Stimulated activated CD4-positive, alpha-beta T cell treated with anti-CD3 and anti-CD28 coated beads, Interleukin-15, amount 100 ng/mL, for 1 hour (primary cell): ENCODE measurements at places on chromosomes 12 and 14.
A peak's percentile ranks its signal among the peaks of the same experiment; 100 is the strongest.

GRCh38 chr12:59193476-59194050 is 273.3 kb upstream of the LRIG3 start:
- no peak for DNase-seq

GRCh38 chr14:75561013-75561432 is 17.4 kb upstream of the FLVCR2 start:
- no peak for DNase-seq

DNA sequence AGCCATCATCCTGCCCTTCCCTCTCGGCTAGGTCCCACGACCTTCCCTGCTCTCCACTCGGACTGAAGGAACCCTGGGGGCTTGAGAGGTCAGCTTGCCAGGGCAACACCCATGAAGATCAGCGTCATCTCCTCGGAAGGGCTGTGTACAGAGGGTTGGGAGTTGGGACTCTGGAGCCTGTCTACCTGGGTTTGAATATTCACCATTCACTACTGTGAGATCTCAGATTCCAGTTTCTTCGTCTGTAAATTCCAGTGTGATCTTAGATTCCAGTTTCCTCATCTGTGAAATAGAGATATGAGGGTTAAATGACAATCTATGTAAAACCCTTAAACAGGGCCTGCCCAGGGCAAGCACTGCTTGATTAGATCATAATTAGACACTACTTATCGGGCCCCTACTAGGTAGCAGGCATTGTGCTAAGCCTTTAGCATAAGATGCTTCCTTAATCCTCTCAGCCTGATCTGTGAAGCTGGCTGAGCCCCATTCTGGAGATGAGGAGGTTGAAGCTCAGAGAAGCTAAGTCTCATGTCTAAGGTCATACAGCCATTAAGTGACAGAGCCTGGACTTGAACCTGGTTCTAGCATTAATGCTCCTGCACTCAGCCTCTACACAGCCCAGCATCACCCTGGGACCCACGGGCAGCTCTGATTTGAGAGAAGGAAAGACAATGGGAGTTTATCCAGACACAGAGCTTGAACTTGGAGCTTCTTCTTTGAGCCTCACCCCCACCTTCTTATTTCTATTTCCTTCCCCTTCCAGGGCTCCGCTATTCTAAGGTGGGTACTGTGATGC is 612 bp upstream of the ZDHHC22 start:
- no peak for DNase-seq

DNA sequence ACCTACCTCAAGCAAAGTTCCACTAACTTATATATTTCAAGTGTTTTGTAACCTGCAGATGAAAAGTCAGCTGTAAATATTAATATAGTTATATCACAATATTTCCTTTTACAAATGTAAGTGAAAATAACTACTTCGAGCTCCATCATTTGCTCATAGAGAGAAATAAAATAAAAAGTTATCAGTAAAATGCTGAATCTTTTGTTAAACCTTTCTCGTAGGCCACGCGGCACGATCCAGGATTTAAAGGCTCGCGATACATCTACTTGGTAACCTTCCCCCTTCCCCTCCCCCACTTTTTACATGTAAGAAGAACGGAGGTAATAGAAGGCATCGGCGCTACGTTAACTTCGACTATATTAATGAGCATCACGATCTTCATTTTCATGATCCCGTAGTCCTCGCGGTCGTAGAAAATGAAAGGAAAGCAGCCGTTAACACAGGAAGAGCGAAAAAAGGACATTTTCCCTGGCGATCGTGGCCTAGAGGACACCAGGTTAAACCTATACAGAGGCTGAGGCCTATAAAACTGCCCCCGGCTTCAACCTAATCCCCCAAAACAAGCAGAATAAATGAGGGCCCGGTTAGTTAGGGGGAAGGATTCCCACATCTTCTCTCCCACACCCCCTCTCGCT is 508 bp downstream of the HNRNPC start:
- DNase-seq: no peak

DNA sequence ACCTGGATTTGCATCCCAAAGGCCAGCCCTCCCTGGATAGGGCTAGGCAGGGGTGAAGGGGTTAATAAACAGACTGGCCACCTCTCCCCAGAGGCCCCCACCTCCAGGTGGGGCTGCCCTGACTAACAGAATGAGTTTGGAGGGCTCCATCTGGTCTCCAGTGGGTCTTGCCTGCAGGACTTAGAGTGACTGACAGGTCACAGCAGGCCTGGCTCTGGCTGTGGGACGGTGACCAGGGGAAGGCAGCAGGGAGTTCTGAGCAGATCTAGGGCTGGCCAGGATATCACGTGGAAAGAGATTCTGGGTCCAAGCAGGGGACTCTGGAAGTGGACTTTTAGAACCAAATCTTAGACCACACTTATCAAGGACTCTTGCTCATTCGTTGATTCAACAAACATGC is 40.9 kb upstream of the LHX5 start:
- DNase-seq: no peak

GRCh38 chr14:65412856-65413738 is 567 bp downstream of the FUT8 start:
- DNase-seq: peak; percentile 4

- DNase-seq: no peak
Measured at GRCh38 chr12:94297876-94298505, 149.6 kb downstream of the PLXNC1 start.

DNA sequence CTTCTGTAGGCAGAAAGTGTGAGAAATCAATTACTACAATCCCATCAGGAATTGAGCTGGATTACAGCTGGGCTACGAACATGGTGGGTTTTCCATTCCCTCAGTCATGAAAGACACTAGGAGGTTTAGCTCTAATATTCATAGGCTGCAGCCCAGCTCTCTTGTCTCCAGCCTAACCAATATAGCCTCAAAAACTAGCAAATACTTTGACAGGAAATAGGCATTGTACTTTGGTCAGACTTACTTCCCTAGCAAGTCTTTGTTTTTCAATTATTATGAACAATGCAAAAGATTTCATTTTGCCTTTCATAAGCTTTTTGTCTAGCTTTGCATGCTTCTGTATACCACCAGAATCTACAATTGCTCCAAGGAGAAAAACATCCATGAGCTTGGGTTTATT is 296.2 kb downstream of the GPHN start:
- no peak for DNase-seq

- no peak for DNase-seq
Measured at GRCh38 chr14:106551265-106551664, 1024.9 kb downstream of the TMEM121 start.

- DNase-seq: peak; percentile 35
Measured at GRCh38 chr14:74882103-74882920, 596 bp downstream of the DLST start.

GRCh38 chr14:67486890-67487289 is 1.6 kb downstream of the TMEM229B start:
- DNase-seq: no peak

DNA sequence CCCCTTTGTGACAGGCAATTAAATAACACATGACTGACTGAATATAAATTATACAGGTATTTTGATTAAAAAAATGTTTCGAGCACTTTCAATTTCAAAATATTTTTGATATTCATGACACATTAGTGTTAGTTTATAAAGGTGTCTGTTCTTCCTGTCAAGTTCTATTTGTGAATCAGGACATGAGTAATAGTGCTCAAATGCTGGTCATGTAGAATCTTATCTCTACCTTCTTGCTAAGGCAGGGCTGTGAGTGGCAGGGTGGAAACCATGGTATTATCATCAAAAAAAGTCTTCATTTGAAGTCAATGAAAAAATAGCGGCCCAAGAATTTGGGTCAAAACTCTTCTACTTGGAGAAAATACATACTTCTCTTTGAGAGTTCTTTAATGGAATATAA is 250.2 kb downstream of the DACT1 start:
- no peak for DNase-seq

- DNase-seq: no peak
Measured at GRCh38 chr14:82621881-82622450, 1088.3 kb upstream of the SEL1L start.

DNA sequence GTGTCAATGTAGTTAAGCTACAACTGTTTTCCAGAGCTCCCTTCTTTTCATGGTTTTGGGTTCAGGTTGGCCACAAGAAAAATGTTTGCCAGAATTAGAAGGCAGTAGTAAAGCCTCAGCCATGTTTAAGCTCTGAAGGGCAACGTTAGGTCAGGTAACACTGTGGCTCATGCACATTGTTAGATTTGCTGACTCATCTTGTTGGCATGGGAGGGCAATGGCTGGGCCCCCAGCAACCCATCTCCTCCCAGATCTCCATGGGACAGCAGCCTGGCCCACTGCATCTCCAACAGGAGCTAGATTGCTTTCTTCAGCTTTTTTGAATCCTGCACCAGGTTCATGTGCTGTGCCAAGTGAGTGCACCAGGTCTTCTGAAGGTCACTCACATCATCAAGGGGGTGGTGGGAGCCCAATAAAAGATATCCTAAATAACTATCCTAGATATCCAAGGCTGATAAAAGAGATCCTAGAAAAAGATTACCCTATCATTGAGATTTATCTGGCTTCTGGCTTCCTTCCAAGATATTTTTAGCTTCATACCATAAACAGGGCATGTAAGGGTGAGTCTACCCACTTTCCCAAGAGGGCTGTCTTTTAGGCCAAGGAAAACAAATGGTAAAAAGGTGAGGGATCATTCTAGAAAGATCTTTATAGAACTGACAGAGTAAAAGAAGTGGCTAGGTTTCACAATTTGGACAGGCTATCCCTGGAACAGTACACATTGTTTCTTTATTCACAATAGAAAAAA is 28.9 kb downstream of the PTGER2 start:
- DNase-seq: no peak

- no peak for DNase-seq
Measured at GRCh38 chr12:16610743-16611142, 4.8 kb upstream of the LMO3 start.

- no peak for DNase-seq
Measured at GRCh38 chr12:127962303-127962702, 304.7 kb upstream of the TMEM132C start.

DNA sequence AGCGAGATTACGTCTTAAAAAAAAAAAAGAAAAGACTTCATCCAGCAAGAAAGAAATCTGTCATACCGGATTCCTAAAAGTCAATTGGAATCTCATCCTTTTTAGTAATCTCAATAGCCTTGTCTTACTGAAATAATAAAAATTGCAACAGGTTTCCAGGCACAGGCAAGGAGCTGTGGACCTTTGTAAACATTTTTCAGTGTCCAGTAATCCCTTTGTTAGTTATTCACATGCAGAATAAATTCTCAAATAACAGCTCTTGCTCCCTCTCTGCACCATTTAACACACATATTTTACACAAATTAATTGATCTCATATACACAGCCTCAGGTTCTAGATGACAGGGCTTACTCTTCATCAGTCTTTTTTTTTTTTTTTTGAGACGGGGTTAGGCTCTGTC is 22.0 kb upstream of the CALM1 start:
- no peak for DNase-seq

DNA sequence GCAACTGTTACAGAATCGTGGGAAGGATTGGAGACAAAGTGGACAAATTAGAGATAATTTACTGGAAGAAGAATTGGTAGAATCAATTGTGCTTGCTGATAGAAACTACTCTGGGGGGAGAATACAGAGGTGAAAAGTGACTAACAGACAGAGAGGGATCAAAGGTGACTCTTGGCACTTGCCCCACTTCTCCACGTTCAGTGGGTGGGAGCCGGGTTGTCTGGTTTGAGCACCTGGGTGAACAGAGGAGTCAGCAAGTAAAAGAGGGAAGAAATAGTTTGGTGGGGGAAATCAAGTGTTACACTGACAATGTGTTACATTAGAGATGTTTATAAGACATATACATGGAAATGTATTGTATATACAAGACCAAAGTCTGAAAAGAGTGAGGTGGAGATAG is 69.1 kb downstream of the PPP2R5E start:
- no peak for DNase-seq

DNA sequence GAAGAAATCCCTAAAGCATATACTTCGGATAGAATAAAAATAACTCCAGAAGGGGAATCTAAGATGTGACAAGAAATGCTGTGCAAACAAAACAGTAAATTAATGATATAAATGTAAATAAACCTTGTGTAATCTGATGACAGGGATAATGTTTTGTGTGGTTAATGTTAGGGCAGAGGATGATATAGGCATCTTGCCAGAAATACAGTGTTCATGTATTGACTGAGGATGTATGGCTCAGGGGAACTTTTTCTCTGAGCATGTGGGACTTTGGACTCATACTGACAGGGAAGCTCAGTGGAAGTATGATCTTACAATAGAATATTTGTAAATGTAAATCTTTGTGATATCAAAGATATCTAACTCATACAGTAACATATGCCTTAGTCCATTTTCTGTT is 420.2 kb downstream of the TMTC2 start:
- DNase-seq: no peak

- no peak for DNase-seq
Measured at GRCh38 chr14:63874223-63874622, 21.4 kb downstream of the SYNE2 start.

GRCh38 chr12:5518584-5519365 is 86.9 kb downstream of the NTF3 start:
- DNase-seq: no peak

DNA sequence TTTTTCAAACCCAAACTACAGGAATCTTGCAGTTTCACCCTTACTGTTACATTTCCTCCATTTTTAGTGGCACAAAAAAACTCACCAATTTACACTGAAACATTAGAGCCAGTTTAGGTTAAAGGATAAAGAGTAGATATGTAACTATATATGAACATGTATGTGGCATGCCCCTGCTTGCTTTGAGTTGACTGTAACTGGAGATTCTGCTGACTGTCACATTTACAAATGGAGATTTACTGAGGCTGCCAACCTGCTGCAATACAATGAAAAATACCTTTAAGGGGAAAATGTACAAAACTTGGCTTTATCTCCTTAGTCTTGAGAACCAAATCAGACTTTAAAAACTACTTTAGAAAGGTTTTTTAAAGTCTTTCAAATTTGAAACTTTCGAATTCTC is 28.3 kb downstream of the STON2 start:
- no peak for DNase-seq

- peak; percentile 38 for DNase-seq
Measured at GRCh38 chr14:34874386-34875030, 652 bp downstream of the BAZ1A start.

GRCh38 chr12:74985986-74986319 is 223.7 kb downstream of the KCNC2 start:
- DNase-seq: no peak

GRCh38 chr14:50601394-50601793 is 41.4 kb downstream of the ATL1 start:
- no peak for DNase-seq

DNA sequence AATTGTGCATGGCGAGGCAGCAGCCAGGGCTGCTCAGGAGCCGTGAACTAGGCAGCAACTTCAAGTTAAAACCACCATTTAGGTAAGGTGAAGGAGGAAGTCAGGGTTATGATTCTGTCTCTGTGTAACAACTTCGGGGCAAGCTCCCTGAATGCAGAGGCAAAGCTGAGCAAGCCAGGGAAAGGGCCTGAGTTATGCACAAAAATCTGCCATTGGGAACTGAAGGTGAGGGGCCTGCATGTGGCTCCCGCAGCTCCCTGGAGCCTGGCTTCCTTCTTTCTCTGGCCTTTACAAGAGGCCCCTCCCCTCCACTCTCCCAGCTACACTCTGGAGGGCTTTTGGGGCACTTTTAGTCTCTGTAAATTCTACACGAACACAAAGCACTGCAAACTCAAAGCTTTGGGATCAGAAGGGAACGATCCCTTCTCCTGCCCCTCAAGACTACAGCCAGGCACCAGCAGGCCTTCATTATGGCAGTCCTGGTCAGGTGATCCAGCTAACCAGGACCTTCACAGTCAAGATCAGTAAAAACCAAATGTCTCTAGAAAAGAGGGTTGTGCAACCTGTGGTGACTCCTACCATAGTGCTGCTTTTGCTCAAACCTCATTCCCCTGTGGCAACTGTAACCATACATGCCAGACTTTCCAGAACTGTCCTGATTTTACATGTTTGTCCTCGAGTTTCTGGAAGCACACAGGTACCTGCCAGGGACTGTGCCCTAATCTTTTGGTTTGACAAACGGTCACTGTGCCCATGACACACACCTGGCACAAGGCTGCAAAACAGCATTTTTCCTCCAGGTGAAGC is 67.2 kb upstream of the PTGR2 start:
- DNase-seq: no peak
